ENCODE measurements at places on chromosomes 7 and 10.

DNA sequence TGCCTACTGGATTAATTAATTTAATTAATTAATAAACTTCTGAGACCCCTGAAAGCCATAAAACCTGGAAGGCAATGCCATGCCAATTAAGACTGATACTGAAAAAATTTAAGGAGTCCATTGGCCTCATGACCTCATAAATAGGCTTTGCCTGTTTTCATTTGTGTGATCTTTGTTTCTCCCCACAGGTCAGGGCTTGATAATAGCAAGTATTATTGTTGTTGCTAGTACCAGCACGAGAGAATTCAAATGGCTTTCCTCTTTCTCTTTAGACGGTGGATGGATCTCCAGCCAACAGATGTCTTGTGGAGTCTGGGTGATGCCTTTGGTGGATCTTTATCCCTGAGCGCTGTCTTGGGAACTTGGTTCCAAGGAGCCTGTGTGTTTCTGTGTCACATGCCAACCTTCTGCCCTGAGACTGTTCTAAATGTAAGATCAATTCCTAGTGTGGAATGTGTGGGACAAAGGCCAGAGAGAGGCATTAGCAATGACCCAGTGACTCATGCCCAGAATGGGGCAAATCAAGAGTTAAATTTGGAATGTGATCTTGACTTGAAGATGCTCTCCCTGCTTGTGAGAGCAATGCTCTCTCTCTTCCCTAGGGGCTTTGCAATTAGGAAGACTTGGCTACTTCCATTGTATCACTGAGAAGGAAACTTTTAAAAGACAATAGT is 17.7 kb downstream of the ACSM6 start:
- DNase-seq: no peak

DNA sequence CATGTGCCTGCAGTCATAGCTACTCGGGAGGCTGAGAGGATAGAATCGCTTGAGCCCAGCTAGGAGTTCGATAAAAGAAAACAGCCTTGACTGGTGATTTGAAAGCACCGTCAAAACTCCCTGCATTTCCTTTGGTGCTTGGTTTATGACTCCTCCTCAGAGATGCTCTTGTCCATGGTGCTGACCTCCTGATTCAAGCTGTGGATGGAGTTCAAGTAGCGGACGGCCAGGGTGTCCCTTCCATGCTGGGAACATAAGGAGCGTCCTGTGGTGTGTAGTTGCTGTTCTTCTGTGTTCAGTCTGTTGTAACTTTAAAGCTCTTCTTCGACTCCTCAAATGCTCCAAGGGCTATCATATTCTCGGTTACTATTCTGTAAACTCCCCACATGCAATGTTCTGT is 382.5 kb upstream of the KIAA1217 start:
- no peak for DNase-seq

GRCh38 chr10:79195091-79195923 is 126.5 kb downstream of the ZMIZ1 start:
- peak; percentile 76 for DNase-seq

- DNase-seq: no peak
Observed at GRCh38 chr10:67780759-67781538, 57.0 kb downstream of the DNAJC12 start.

DNA sequence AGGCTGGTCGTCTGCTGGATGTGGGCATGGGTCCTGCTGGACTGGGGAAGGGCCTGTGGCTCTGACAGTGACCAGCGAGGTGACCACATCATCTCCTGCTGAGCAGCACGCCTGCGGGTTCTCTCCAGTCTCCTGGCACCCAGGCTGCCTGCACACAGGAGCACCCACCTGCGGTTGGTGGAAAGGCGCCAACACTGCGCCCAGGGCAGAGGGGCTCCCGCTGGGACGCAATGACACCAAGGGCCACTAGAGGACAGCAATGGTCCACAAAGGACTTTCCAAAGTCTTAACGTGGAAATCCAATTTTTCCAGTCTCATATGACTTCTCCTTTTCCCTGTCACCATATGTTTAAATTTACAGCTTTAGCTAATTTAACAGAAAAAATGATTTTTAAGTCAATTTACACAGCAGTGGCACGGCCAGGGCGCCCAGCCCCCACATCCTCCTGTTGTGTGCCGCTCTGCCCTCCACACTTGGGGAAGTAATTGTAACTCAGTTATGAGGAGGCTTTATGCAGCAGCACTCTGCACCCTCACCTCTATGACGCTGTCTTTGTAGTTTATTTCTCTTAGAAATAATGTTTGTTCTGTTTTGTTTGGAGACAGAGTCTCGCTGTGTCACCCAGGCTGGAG is 38.1 kb downstream of the CFAP46 start:
- DNase-seq: peak; percentile 5

GRCh38 chr7:22256541-22257096 is 100.3 kb downstream of the RAPGEF5 start:
- DNase-seq: no peak

DNA sequence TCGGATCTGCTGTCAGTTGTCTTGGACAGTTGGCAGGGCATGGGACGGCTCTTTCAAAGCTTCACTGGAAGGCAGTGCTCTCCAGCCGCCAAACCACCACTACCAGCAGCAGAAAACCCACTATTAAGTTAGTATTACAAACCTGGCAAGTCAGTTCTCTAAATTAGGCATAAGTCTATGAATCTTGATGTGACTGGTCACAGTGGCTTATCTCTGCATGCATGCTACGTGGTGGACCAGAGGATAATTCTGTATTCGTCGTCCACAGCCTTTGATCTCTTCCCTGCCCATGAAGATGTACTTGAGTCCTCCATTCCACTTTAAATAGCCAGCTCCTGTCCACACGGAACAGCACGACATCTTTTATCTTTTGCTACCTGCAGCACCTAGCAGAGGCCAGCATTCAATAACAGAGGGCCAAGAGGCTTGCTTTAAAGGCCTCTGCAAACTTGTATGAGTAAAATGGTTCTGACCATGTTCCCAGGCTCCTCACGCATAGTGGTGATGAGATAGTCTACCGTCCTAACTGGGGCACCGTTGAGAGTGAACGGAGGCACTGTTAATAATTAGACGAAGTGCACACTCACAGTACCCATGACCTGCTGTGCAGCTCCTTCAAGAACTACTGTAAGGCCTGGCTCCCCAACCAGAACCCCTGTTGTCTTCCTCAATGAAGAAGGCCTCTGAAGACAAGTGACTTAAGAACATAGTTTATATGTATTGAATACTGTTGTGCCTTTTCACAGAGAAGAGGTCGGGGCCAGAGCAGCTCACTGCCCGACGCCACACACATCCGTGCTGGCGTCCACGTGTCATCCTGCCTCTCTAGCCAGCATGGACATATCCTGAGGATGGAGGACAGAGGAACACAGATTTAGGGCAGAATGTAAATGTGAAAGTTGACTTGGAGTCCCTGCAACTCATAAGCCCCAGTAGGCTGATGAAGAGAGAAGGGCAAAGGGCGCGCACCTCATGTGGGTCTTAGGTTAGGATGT is 1.0 kb downstream of the GPR146 start:
- no peak for DNase-seq

DNA sequence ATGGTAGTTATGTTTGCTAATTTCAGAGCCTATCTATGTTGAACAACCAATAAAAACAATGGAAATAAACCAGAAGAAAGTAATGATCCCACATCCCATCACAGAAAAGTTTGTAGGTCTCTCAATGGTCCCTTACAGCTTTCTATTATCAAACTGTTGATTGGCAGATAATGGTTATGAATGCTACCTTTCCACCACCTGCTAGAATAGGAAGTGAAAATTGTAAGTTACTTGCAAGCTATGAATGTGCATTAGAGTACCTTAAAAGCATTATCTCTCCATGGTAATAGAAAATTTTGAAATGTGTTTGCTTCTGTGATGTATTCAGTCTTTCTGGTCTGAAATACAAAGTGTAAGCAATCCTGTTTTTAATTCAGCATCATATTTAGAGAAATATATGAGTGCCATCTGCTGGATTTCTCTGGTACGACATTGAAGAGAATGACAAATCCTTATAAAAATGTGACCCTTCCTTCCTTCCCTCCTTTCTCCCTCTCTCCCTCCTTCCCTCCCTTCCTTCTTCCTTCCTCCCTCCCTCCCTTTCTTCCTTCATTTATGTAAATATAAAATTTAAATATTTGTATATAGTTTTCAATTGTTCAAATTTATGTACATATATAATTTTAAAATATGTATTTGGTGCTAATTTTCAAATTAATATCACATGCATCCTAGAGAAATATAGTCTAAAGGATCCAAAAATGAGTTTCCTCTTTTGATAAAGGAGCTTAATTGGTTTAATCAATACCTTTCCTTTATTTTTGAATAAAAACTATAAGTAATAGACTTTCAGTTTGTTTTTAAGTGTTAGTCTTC is 41.4 kb upstream of the PNLIPRP3 start:
- DNase-seq: peak; percentile 4

GRCh38 chr7:101736084-101736483 is 81.3 kb upstream of the CUX1 start:
- no peak for DNase-seq

GRCh38 chr10:132302421-132303310 is 5.1 kb downstream of the STK32C start:
- DNase-seq: no peak

DNA sequence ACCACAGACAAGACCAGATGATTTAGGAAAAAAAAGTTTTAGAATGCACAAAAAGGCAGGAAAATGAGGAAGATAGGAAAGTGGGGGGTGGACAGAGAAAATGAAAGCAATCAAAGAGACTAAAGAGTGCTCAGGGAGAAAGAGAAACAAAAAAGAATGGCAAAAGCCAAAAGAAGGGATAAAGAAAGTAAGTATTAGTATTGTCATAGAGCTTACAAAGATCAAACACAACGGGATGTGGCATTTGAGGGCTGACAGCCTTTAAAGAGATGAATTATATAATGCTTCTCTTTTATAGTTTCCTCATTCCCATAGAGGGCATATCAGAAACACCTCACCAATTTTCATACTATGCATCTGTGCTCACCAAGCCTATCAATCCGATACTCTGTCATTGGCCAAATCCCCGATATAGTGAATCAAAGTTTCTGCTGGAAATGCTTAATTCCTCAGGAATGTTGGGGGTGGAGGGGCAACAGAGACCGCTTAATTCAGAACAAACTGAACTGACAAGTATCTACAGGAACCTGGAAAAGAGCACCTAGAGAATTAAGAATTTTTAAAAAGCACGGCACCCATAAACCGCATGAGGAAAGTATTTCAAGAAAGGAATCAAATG is 2.7 kb downstream of the COG5 start:
- peak; percentile 17 for DNase-seq

DNA sequence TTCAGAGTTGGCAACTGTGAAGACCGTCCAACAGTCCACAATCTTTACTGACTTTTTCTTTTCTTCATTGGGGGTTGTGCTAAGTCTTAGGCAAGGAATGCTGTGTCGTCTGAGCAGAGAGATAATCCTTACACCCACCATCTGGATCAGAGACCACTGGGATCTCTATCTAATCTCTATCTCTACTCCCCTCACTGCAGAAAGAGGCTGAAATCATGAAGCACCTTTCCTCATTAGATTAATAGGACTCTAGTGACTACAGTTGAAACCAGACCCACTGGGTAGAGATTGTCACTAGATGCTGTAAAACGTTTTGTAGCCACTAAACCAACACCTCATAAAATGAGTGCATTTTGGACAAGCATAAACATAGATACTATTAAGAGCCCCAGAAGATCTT is 387.4 kb upstream of the CELF2 start:
- DNase-seq: no peak

GRCh38 chr7:23220690-23221305 is 25.8 kb upstream of the GPNMB start:
- DNase-seq: no peak

GRCh38 chr7:102009628-102010027 is 192.2 kb downstream of the CUX1 start:
- DNase-seq: no peak

DNA sequence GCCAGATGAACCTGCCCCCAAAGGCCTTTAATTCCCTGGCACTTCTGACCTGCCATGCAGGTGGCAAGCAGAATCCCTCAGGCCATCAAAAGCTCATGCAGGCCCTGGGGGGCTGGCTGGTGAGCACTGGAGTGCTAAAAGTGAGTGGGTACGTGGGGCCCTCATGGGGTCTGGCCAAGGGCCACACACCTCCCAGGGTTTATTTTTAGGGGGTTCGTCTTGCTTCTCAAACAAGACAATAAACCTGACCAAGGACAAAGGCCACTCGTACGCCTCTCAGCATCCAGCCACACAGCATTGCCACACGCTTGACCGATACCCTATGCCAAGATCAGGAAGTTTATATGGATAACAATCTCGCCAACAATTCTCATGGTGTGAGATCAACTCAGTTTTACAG is 33.1 kb upstream of the DOCK1 start:
- no peak for DNase-seq

DNA sequence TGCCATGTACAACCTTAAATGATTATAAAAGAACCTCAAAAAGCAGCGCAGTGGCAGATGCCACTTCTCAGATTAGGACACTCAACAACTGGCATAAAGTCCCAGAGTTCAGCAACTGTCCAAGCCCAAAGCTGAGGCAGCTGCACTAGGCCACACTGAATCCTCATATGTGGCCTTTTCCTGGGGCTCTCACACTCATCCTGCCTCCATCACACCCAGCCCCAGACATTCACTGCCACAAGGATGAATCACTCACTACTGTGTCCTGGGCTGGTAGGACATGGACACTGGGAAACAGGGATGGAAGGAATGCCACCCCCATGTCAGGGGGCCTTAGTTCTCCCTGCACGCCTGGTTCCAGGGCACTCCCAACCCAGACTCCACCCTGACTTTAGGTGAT is 547.7 kb downstream of the TNS3 start:
- no peak for DNase-seq

DNA sequence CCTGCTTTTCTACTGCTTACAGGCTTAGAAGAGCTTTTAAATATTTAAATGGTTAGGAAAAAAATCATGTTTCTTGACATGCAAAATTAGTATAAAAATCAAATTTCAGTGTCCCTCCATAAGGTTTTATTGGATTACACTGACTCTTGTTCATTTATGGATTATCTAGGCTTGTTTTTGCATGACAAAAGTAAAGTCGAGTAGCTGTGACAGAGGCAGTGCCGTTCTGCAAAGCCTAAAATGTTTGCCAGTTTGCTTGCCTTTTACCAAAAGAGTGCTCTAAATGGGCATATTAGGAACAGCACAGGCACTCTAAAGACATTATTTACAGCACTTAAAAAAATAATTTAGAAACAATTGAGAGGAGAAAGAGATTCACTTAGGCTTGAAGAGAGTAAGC is 139.6 kb downstream of the TSPAN12 start:
- DNase-seq: no peak

GRCh38 chr10:69327463-69328379 is 49.4 kb downstream of the HK1 start:
- peak; percentile 44 for DNase-seq

- no peak for DNase-seq
Observed at GRCh38 chr7:50504646-50505546, 54.7 kb upstream of the FIGNL1 start.

- DNase-seq: peak; percentile 38
Observed at GRCh38 chr7:151351027-151351426, 9.4 kb downstream of the NUB1 start.

- no peak for DNase-seq
Observed at GRCh38 chr10:103254538-103255325, 9.0 kb downstream of the RPEL1 start.

Measured in CD4-positive, alpha-beta T cell treated with Interleukin-2 at 100 ng/mL for 4 hours (primary cell).